Endodermal cell (in vitro differentiated cells): ENCODE measurements at places on chromosomes 6 and 20.

DNA sequence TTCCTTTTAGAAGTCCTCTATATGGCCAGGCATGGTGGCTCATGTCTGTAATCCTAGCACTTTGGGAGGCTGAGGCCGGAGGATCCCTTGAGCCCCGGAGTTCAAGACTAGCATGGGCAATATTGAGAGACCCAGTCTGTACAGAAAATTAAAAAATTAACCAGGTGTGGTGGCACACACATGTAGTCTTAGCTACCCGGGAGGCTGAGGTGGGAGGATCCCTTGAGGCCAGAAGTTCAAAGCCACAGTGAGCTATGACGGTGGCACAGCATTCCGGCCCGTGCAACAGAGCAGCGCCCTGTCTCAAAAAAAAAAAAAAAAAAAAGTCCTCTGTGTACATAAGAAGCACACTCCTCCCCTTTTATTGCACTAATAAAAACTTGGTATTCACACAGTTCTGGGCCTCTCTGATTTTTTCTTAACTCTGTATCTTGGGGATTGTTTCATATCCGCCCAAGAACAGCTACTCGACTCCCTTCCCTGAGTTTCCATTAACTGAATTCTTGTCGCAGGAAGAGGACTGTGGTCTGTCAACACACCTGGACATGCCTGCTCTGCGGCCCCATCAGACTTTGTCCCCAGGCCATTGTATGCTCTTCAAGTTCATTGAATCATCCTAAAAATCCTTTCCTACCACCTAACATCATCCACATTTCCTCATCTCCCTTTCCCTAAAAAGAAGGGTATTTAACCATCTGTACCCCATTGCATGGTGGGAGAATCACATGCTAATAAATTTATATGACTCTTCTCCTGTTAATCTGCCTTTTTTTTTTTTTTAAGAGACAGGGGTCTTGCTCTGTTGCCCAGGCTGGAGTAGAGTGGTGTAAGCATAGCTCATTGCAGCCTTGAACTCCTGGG, 25.9 kb upstream of the PPP1R3G start:
- DNase-seq = no peak

- DNase-seq = no peak
Observed at GRCh38 chr6:127998985-127999384, 98.1 kb upstream of the THEMIS start.

- peak; percentile 53 for DNase-seq
Observed at GRCh38 chr6:79861023-79861422, 86.3 kb downstream of the ELOVL4 start.

DNA sequence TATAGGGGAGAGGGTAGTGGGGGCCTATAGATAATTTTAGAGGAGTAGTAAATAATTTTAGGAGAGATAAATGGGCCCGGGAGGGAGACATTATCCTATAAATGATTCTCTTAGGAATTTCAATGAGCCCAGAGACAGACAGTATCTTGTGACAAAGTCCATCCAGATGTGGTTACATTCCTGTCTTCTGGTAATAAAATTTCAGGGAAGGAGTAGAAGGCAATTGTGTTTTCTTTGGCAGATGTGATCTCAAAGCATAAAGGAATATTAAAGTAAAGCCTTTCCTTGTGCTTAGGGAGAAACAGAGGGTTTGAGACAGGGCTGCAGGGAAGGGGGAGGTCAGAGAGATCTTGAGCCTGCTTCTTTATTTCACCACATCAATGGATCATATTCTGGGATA, 979.8 kb upstream of the GJE1 start:
- no peak for DNase-seq

DNA sequence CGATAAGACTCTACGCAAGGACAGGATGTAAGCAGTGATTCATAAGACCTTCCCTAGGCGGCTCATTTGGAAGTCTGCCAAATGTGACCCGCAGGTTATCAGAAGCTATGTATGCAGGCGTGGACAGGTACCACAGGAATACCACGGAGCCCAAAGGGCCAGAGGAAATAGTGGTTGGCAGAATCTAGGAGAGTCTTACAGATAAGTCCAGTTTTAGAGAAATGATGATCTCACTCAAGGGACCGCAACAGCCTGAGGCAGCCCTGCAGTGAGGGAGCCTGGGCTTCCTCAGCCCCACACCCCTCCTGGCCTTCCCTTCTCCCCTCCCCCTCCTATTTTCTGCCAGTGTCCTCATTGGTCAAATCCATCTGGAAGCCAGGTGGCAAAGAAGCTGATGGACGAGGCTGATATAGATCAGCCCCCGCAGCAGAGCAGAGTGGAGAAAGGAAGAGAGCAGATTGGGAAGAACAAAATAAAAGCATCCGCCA, 110.6 kb downstream of the FNDC1 start:
- no peak for DNase-seq
